ENCODE measurements at places on chromosomes 5 and 9. TPM values are rescaled to one million over a fixed set of nuclear protein-coding genes. Genes with fewer than 3 reads are reported as not detected.

DNA sequence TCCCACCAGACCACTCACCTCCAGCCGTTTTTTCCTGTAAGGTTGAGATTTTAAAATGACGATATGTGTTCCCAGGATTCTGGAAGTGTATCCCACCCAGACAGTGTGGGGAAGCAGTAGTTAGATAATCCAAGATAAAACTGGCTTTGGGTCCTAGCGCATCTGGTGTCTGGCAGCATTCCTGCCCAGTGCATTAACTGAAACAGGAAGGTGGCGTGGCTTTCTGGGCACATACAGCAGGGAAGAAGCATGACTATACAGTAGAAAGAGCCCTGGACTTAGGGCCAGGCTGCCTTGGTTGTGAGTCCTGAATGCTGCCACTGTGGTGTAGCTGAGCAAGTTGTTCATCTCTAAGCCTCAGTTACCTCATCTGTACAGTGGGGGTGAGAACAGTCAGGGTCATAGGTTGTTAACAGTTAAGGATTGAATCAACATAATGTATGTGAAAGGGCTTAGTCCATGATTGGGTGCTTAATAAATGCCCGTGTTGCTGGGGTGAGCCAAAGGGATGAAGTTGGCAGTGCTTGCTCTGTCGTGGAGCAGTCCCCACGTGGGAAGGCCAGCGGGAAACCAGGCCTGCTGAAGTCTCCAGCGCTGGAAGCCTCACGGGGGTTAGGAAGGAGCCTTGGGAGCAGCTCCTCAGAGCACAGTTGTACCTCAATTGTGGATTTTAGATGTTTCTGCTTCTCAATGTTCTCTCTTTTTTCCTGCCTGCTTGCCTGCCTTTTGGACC lies 18.0 kb downstream of the CLTA start:
- peaks cover 51% of the 10 kb centered on the region for H3K36me3 ChIP-seq
- no peak overlapping the region for H3K4me3 ChIP-seq
- H3K27ac ChIP-seq, result no peak overlapping the region
- no peaks in the 10 kb centered on the region for H3K27me3 ChIP-seq
- no peaks in the 10 kb centered on the region for H3K4me1 ChIP-seq

DNA sequence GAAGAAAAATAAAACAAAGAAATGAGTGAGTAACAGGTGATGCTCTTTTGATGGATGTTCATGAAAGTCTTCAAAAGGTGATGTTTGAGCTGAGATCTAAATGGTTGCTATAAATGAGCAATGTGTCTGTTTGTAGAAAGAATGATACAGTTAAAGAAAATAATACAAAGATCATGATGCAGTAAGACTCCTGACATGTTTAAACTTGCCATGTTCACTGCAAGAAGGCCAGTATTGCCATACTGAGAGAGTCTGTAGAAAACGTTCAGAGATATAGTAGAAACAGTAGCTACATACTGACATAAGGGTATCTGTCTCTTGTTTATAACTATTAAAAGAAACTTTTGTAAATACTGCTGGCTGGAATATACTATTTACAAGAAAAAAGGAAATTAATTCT lies 1609.2 kb upstream of the ACO1 start:
- H3K4me3 ChIP-seq, result no peak overlapping the region
- H3K27me3 ChIP-seq, result no peaks in the 10 kb centered on the region
- no peaks in the 10 kb centered on the region for H3K36me3 ChIP-seq

Gene PCDHGB2
- 0.68 TPM for polyA plus RNA-seq

- no peaks in the 10 kb centered on the region for H3K27me3 ChIP-seq
- H3K4me1 ChIP-seq, result no peaks in the 10 kb centered on the region
- no peak overlapping the region for H3K27ac ChIP-seq
- no peak for DNase-seq
- no peaks in the 10 kb centered on the region for H3K36me3 ChIP-seq
- H3K4me3 ChIP-seq, result no peak overlapping the region
Measured at GRCh38 chr5:77425420-77425819, 66.7 kb downstream of the WDR41 start.

- H3K4me1 ChIP-seq, result peaks cover 2% of the 10 kb centered on the region
- H3K27me3 ChIP-seq, result no peaks in the 10 kb centered on the region
- DNase-seq, result peak; percentile 40
- H3K27ac ChIP-seq, result peak overlapping the region; percentile 95
- H3K36me3 ChIP-seq, result no peaks in the 10 kb centered on the region
Measured at GRCh38 chr5:131635684-131636572, 899 bp upstream of the RAPGEF6 start.

Gene OR1Q1
- not detected for polyA plus RNA-seq

Data from small intestine (tissue), 16 donors.